ENCODE measurements at places on chromosomes 7 and 10.

GRCh38 chr7:159130820-159131219, 13.8 kb downstream of the VIPR2 start:
- DNase-seq: no peak

DNA sequence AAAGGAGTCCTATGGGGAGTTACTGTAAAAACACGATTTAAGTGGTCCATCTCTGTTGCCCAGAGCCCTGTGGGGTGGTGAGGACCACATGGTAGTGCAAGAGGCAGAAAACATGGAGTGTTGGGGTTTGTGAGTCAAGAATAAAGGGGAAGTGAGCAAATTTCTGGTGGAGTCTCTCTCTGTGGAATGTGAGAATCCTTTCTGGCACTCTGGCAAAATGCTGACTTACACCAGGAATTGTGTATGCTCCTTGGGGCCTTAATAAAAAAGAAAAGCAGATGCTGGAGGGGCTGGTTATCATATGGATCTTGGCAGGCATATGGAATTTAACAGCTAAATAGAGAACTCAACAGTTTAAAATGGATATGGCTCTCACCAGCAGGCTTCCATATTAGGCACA, 486.0 kb downstream of the TNS3 start:
- no peak for DNase-seq

GRCh38 chr7:85186083-85186520, 754 bp downstream of the SEMA3D start:
- DNase-seq: no peak

GRCh38 chr7:109844362-109844761, 1246.6 kb upstream of the LRRN3 start:
- DNase-seq: no peak

- no peak for DNase-seq
These were observed 100.6 kb upstream of the RNF32 start for GRCh38 chr7:156539999-156540398.
